Activated CD4-positive, alpha-beta T cell treated with anti-CD3 and anti-CD28 coated beads for 36 hours (primary cell): ENCODE measurements at places on chromosomes 6 and 20.

- no peak for DNase-seq
Observed at GRCh38 chr6:144590532-144590931, 305.4 kb downstream of the UTRN start.

GRCh38 chr6:142943711-142944123, 1.3 kb downstream of the HIVEP2 start:
- peak; percentile 63 for DNase-seq

- peak; percentile 21 for DNase-seq
Observed at GRCh38 chr20:57451795-57452661, 60.8 kb downstream of the RBM38 start.

DNA sequence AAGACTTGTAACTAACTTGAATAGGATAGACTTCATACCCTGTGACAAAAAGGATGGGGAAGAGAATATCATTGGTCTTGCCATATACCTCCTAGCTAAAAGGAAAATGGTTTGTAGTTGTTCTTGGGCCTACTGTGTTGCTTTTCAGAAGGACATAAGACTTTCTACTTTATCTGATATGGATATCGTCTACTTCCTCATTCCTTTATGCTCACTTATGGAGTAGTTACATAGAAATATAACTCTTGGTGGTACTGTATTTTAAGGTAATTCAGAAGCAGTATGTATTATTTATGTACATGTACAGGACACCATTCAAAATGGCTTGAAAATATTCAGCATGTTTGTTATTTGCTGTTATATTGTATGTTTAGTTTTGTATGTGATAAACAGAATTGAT, 8.0 kb downstream of the FAM217B start:
- DNase-seq, result no peak

GRCh38 chr6:27126815-27127537, 120.5 kb upstream of the PRSS16 start:
- DNase-seq, result peak; percentile 89

DNA sequence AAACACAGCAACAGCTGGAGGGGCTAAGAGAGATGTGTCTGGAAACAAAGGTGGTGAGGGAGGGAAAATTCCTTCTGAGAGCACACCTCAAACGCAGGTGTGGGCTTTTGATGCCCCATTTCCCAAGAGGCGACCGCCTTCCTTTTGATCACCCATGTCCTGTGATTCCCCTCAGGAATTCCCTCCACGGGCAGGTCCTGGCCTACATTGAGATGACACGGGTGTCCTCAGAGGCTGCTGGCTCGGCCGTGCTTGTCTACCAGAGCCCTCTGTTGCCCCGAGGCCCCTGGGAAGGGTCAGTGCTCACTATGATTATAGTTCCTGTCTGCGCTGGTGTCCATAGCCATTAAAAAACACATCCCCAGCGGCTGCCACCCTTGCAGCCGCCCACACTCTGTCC, 242.6 kb downstream of the TFAP2C start:
- DNase-seq, result no peak

- DNase-seq, result no peak
Observed at GRCh38 chr6:142265476-142265875, 36.3 kb upstream of the ADGRG6 start.

GRCh38 chr6:32837651-32838113, 857 bp downstream of the TAP2 start:
- no peak for DNase-seq

GRCh38 chr20:38725148-38725901, 1.0 kb downstream of the SLC32A1 start:
- peak; percentile 11 for DNase-seq

DNA sequence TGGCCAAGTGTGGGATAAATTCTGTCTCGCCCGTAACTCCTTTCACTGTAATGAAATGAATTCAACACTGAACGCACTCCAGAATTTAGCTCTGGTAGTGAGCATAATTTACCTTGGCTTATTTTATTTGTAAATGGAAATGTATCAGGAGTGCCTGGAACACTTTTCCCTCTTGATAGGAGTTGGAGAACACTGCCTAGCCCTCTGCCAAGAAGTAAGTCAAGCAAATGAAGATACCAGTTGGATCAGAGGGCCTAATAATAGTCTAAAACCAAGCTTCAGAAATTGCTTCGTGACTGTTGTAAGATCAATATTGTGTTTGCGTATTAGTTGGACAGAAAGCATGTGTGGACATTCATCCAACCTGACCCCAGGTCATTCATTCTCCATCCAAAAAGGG, 64.6 kb upstream of the TPD52L1 start:
- DNase-seq, result no peak

- no peak for DNase-seq
Observed at GRCh38 chr6:100946021-100946540, 65.0 kb upstream of the ASCC3 start.
